Activated naive CD8-positive, alpha-beta T cell treated with anti-CD3 and anti-CD28 coated beads, Interleukin-2, amount 50 U/mL, for 16 hours (primary cell): ENCODE measurements at places on chromosomes 16 and 17.

GRCh38 chr17:75159196-75160031, 5.1 kb upstream of the JPT1 start:
- DNase-seq = no peak

- DNase-seq = no peak
Observed at GRCh38 chr17:16302856-16303255, 50.4 kb downstream of the CENPV start.

DNA sequence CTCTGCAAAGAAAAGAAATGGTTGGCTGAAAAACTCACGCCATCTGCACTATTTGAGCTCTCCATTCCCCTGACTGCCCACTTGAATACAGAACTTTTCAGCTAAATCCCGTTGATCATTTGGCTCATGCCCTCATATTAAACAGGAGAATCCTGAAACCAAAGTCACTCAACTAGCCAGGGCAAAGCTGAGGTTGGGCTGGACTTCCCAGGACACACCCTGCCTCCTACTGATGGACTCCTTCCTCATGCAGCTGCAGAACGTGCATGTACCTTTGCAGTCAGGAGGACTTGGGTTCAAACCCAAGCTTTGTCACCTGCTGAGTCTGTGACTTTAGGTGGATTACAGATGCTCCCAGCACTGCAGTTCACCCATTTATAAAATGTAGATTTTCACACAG, 7.7 kb downstream of the ASIC2 start:
- DNase-seq = no peak

DNA sequence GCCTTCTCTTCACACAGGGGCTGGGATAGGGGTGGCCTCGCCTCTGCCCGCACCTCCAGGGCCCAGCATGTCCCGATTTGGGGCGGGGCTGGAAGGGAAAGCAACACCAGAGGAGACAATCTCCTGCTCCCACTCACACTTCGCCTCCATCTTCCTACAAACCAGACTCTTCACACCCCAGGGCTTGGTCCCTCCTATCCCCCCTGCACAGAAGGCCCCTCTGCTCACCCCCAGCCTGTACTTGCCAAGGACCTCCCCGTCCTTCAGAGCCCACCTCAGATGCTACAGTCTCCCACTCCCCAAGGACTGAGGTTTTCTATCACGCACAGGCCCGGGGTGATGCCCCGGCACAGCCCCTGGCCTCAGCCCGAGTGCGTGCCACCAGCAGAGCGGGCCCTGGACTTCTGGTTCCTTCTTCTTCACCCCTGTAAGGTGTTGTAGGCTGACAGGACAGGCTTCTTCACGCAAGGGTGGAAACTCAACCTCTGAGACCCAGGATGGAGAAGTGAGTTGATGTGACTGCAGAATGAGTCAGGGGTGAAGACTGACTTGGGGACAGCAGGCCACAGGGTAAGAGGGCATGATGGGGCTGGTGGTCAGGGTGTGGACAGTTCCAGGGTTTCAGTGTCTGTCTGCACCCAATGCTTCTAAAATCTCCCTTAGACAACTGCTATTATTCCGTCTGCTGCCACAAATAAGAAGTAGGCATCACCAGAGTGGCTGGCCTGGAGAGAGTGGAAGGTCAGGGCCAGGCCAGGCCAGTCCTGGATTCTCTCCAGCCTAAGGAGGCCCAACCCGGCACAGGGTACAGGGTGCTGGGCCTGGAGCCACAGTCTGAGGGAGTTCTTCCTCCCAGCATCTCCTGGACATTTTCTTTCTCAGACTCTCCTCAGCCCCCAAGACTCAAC, 2.5 kb downstream of the ITGAE start:
- no peak for DNase-seq

DNA sequence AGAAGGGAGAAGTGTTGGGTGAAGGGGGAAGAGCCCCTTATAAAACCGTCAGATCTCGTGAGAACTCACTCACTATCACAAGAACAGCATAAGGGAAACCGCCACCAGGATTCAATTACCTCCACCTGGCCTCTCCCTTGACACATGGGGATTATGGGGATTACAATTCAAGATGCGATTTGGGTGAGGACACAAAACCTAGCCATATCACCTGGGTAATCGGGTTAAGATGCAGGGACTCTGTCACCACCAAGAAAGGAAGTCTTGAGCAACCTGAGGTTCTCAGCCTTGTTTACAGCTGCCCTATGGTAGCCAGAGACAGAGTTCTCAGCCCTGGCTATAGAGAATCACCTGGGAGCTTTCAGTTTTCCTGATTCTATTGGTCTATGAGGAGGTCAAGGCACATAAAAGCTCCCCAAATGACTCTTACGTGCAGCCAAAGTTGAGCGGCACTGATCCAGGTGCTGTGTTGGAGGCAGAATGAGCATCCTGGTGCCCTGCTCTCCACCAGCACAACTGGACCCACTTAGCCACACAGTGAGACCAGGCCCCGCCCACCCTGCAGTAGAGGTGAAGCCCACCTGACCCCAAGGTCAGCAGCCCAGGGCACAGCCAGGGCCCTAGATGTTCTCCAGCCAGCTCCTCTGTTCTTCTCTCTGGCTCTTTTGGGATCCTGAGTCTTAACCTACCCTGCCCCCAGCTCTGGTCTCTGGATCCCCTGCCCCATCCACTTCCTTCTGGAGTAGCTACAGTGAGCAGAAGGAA, 138.5 kb upstream of the CDH5 start:
- DNase-seq = no peak

- no peak for DNase-seq
Observed at GRCh38 chr17:8861495-8862181, 5.8 kb downstream of the PIK3R6 start.

- DNase-seq = no peak
Observed at GRCh38 chr17:50332196-50332595, 13.7 kb upstream of the XYLT2 start.

GRCh38 chr16:75042426-75043174, 43.8 kb downstream of the ZNRF1 start:
- DNase-seq = no peak

DNA sequence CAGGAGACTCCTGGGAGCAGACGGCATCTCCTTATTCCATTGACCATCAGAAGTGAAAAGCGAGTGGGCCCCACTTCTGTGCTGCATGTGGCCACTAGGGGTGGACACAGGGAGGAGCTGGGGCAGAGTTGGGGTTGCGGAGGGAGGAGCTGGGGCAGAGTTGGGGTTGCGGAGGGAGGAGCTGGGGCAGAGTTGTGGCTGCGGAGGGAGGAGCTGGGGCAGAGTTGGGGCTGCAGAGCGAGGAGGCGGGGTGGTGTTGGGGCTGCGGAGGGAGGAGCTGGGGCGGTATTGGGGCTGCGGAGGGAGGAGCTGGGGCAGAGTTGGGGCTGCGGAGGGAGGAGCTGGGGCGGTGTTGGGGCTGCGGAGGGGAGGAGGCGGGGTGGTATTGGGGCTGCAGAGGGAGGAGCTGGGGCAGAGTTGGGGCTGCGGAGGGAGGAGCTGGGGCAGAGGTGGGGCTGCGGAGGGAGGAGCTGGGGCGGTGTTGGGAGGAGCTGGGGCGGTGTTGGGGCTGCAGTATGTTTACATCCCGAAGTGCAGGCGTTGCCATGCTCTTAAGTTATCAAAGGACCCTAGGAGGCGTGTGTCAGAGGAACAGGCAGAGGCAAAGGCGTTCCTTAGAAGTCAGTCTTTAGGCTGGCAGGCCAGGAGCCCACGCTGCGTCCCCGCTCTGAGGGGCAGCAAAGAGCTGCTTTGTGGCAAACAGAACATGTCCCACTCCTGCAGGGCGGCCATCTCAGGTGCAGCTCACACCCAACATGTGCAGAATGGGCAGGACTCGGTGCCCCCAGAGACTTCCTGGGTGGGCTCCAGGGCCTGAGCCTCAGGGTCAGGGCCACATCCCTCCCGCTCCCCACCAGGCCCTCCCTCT, 76.0 kb downstream of the ZNF778 start:
- DNase-seq = no peak

DNA sequence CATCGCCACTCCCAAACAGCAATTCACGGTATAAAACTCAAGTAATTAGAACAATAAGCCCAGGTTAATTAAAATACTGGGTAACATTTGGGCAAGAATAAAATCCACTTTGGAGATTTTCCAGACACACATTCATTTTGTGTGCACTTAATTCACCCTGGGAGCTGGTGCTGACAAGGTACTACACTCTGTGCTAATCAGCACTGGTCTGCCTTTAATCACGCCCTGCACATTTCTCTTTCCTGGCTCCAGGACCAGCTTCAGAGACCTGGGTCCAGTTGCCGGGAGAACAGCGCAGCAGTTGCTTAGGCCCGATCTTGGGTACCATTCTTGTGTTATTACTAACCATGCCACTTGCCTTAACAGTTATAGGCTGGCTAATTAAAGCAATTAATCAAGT, 23.7 kb upstream of the ASIC2 start:
- DNase-seq = no peak

GRCh38 chr17:9907131-9907530, 2.1 kb upstream of the RCVRN start:
- DNase-seq = no peak

DNA sequence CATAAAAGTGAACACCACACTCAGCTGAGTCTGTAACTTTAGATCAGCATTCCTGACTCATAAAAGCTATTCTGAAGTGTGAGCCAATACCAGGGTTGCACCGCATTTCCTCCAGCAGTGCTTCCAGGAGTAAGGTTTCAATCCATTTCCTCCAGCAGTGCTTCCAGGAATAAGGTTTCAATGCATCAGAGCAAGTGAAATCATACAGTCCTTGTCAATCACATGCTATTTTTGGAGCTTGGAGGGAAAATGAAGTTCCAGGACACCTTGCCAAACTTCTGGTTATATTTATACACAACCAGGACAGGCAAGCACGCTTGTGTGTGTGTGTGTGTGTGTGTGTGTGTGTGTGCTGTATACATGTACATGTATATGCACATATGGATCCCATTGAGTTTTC, 327.6 kb downstream of the GRIN2A start:
- no peak for DNase-seq

GRCh38 chr16:88403794-88404581, 21.2 kb downstream of the ZNF469 start:
- no peak for DNase-seq

DNA sequence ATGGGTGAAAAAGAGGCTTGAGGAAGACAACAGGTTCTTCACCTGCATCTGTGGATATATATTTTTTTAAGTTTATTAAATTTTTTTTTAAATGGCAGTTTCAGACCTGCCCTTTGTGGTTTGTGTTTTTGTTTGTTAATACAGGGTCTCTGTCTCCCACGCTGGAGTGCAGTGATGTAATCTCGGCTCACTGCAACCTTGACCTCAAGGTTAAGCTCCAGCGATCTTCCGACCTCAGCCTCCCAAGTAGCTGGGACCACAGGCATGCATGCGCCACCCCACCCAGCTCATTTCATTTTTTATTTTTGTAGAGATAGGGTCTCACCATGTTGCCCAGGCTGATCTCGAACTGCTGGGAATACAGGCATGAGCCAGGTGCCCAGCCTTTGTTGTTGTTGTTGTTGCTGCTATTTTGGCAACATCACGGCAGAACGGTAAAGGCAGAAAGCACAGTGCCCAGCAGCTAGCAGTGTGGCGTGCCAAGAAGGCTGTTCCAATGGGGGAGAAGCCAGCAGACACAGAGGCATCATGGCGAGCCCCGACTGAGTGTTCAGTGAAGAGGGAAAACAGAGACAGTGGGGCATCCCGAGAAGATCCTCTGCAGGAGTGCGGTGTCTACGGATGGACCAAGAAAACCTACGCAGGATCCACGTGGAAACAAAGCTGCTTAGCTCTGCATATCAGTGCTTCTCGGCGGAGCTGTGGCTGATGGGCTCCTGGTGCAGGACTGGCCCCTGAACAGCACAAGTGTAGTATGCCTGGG, 19.6 kb downstream of the TMC6 start:
- no peak for DNase-seq

GRCh38 chr16:75236232-75236631, 15.2 kb downstream of the BCAR1 start:
- DNase-seq = no peak

GRCh38 chr16:72285728-72286127, 113.8 kb upstream of the PMFBP1 start:
- no peak for DNase-seq

DNA sequence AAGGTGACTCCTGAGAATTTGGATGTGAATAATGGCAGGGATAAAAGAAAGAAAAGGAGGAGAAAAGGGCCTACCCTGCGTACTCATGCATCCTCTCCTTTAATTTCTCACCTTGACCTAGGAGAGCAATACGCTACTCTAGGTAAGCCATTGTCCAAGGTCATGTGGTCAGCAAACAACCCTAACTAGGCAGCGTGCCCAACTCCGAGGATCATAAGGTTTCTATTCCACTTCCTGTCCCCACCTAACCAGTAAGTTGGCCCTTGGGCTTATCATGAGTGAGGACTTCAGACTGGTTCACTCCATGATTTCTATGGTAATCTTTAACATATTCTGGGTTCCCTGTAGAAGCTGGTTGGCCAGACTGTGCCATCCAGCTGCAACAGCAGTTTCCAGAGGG, 315.1 kb upstream of the CCL2 start:
- no peak for DNase-seq

GRCh38 chr17:13601322-13601775, 380 bp downstream of the HS3ST3A1 start:
- no peak for DNase-seq

- no peak for DNase-seq
Observed at GRCh38 chr16:85716022-85716679, 27.4 kb upstream of the GINS2 start.

- DNase-seq = no peak
Observed at GRCh38 chr16:85395207-85395912, 217.8 kb upstream of the GSE1 start.

- no peak for DNase-seq
Observed at GRCh38 chr17:45992904-45993303, 6.1 kb upstream of the STH start.

GRCh38 chr17:246226-246625, 64.8 kb upstream of the DOC2B start:
- DNase-seq = no peak

GRCh38 chr17:49438436-49439278, 24.0 kb upstream of the PHB1 start:
- no peak for DNase-seq

GRCh38 chr16:84390131-84390785, 21.9 kb downstream of the ATP2C2 start:
- no peak for DNase-seq

- DNase-seq = no peak
Observed at GRCh38 chr17:76275382-76276068, 10.4 kb downstream of the UBALD2 start.

DNA sequence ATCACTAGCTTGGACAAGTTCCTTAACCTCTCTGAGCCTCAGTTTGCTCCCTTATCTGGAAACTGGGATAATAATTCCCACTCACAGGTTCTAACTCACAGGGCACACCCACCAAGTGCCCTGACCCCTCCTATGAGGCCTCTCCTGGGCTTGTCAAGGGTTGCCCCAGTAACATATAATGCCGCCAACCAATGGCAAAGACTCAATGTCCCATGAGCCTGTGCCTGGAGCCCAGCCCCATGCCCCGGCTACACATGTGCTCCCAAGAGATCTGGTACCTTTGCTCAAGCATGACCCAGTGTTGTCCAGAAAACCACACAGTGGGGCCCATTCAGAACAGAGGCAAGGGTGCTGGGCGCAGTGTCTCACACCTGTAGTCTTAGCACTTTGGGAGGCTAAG, 8.5 kb upstream of the FBXL19 start:
- no peak for DNase-seq

- no peak for DNase-seq
Observed at GRCh38 chr17:74736513-74737298, at the start of gene RAB37. RAB37 (plus strand) TSS chr17:74737256; CDS start chr17:74737273, 17 bp downstream.

- no peak for DNase-seq
Observed at GRCh38 chr17:56351675-56352074, 198.4 kb downstream of the ANKFN1 start.
